ENCODE measurements at places on chromosomes 4 and X.
A peak's percentile ranks its signal among the peaks of the same experiment; 100 is the strongest.

DNA sequence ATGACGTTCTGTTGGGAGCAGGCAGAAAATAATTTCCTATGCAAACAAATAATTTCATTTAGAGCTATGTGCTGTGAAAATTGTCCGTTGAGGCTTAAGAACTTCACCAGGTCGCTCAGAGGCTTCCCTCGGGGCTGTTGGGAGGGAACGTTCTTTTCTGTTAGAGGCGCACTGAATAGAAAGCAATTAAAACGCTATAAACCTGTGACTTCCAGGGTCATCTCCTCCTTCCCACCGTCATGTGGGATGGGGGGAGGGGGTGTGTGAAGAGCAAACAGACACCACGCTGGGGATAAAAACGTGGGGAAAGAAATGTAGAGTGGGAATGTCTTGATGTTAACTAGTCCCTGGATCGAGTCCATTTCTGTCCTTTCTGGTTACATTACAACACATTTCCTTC lies 35.2 kb upstream of the ZNF518B start:
- no peak for DNase-seq

GRCh38 chrX:151974336-151975227 lies at the start of gene GABRE:
GABRE (minus strand) TSS chrX:151974676; CDS start chrX:151974625, 51 bp downstream.
- no peak for DNase-seq

GRCh38 chrX:7706032-7706431 lies 136.9 kb upstream of the VCX start:
- no peak for DNase-seq

DNA sequence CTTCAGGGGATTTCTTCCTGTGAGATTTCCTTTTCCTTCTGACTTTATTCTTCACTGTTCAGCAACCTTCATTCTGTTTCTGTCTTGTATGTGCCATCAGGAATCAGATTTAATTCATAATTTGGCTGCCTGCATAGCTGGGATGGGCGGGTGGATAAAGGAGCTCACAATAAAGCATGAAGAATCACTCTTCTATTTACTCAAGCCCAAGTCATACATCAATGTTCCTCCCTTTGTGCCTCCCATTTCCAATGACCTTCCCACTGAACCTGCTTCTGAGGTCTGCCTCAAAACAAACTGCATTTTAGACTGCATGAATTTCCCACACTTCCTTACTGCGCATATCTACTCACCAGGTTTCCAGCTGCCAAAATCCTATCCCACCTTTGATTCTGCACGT lies 14.0 kb downstream of the PDGFC start:
- DNase-seq, result no peak

- no peak for DNase-seq
Observed at GRCh38 chr4:8118035-8118434, 40.6 kb downstream of the ABLIM2 start.

DNA sequence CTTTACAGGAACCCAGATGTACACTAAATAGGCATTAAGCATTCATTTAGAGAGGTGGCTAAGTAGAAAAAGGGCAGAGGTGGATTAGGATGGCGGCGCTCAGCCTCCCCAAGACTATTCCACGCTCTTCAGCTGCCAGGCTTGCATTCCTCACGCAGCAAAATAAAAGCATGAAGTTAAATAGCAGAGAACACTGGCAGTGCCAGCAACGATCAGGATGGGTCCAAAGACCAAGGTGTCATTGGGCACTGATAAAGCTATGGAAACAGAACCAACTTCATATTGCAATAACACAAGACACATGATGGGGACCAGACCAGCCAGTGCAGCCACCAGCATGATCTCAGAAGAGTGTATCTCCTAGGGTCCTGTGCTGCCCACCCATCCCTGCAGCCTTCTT lies 42.0 kb downstream of the TMEM156 start:
- DNase-seq, result no peak

GRCh38 chrX:112642349-112642748 lies 37.4 kb downstream of the LHFPL1 start:
- peak; percentile 1 for DNase-seq

DNA sequence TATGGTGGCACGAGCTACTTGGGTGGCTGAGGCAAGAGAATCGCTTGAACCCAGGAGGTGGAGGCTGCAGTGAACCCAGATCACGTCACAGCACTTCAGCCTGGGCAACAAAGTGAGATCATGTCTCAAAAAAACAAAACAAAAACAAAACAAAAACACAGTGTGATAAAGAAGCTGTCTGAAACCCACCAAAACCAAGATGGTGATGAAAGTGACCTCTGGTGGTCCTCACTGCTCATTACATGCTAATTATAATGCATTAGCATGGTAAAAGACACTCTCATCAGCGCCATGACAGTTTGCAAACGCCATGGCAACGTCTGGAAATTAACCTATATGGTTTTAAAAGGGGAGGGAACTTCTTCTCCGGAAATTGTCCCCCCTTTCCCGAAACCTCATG lies 29.4 kb upstream of the OPHN1 start:
- DNase-seq, result peak; percentile 45

DNA sequence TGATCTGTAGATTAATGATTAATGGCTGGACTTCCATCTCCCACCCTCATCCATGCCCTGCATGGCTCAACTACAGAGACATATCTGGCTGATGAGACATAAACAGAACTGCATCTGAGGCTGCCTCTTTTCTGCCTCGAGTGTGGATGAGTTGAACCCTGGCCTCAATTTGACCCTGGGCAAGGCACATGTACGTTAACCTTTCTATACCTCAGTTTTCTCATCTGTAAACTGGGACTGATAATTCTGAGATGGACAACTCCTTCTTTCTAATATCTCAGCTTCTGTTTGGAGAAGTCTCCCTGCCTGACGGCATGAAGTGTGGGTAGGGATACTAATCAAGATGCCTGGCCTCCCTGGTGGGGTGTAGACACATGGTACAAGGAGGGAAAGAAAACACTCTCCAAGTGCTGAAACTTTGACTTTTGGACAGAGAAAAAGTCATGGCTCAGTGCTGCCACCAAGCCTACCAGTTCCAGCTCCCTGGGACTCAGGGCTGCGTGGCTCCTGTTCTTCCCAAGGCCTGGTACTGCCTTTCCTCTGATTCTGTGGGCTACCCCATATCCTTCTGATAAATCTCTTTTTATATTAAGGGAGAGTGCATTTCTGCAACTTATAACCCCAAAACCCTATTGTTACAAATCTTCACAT lies 64.4 kb downstream of the HAUS3 start:
- no peak for DNase-seq

GRCh38 chr4:128516301-128516969 lies 228.8 kb upstream of the PGRMC2 start:
- DNase-seq, result no peak

DNA sequence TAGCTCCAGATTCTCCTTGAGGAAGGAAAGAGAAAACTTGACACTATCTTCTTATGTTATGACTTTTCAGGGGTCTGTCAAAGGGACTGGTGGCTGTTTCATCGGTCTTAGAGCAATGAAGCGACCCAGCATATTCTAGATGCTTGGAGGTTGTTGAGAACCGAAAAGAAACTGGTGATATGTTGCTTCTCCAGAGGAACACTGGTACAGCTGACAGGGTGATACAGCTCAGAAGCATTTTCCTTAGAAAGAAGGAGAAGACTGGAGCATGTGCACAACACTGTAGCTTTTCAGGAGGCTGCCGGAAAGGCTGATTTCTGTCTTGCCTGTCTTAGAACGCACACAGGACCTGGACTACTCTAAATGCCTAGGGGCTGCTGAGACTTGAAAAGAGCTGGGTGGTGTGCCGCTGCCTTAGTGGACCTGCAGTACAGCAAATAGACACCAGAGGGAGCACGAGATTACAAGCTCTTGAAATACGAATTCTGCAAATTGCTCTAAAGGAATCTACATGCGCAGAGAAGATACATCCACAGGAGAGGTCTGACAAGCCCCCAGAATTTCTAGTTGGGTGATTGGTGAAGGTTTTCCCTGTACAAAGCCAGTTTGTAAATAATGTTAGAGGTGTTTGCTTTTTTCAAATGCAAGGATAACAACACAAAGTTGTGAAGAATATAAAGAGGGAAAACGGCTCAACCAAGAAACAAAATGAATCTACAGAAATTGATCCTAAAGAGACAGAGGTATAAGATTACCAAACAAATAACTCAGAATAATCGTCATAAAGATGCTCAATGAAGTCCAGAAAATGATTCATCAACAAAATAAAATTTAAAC lies 223.1 kb upstream of the DMD start:
- peak; percentile 2 for DNase-seq

DNA sequence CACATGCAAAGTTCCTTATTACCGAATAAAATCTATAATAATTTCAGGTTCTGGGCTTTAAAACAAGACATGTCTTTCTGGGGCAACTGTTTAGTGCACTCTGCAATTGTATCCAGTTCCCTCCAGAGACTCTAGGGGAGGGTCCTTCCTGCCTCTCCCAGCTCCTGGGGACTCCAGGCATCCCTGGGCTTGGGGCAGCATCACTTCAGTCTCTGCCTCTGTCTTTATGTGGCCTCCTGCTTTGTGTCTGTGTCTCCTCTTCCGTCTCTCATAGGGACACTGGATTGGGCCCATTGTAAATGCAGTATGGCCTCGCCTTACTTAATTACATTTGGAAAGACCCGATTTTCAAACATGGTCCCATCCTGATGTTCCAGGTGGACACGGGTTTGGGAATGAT lies 10.9 kb upstream of the ASMTL start:
- no peak for DNase-seq

DNA sequence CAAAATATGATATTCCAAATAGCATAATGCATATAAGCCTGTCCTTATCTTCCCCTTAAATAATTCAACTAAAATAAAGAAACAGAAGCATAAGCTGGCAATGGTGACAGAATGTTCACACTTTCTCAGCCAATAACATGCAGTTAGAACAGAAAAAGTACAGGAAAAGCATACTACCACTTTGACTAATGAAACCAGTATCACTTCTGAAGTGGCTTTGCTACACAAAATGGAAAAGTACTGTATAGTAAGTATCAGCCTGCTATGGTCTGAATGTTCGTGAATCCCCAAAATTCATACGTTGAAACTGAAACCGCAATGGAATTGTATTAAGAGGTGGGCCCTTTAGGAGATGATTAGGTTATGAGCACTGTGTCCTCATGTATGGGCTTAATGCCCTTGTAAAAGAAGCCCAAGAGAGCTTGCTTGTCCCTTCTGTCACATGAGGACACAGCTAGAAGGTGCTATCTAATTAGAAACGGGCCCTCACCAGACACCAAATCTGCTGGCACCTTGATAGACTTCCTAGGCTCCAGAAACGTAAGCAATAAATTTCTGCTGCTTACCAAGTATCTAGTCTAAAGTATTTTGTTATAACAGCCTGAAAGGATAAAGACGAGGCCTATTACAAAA lies 102.6 kb downstream of the PRDM5 start:
- no peak for DNase-seq

DNA sequence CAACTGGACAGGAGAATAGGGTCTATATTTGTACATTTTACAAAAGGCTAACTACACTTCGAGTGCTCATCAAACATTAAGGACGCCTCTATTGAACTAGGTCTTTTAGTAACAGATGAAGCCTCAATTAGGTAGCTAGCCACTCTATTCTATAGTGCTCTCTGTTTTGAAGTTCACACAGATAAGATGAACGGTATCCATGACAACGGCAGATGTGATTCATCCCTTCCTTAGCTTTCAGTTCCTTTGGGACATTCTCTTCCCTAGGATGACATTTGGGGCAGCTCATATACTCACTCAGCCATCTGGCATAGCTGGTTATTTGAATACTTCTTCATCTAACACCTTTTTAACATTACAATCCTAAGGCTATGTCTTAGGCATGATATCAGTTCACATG lies 62.4 kb upstream of the WDFY3 start:
- no peak for DNase-seq
